Right lung (tissue), 10 donors: ENCODE measurements at places on chromosomes 4 and X. TPM values are rescaled to one million over a fixed set of nuclear protein-coding genes. Genes with fewer than 3 reads are reported as not detected.

- no peak for DNase-seq
These were observed 81.4 kb downstream of the HTRA3 start for GRCh38 chr4:8350841-8351461.

GRCh38 chrX:1327651-1328304, 8.8 kb upstream of the IL3RA start:
- DNase-seq, result no peak

DNA sequence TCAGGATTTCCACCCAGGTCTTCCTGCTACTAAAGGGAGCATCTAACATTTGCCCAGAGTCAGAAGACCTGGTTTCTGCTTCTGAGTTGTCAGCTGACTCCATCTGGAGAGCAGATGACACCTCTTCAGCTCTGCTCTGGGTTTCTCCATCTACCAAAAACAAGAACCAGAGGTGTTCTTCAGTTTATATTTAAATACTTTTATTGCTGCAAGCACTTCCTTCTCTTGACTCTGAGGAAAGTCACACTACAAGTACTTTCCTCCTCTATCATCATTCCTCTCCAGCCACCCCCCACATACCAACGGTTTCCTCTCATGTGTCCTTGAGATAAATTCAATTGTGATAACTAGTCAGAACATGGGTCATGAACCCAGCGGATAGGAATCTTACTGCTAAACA, 88.4 kb downstream of the PPP3CA start:
- DNase-seq, result no peak

TKTL1 gene
- 0.31 TPM for polyA plus RNA-seq

GRCh38 chr4:10462876-10463275, 5.7 kb upstream of the ZNF518B start:
- no peak for DNase-seq

- no peak for DNase-seq
These were observed 348.0 kb upstream of the POU3F4 start for GRCh38 chrX:83160096-83160495.

DCLK2 gene
- 9.6 TPM for polyA plus RNA-seq

NXF2 gene
- polyA plus RNA-seq, result not detected

- DNase-seq, result no peak
These were observed 1539.0 kb upstream of the IGFBP7 start for GRCh38 chr4:58649226-58649625.

FBXW7 gene
- polyA plus RNA-seq, result 34.1 TPM

- DNase-seq, result no peak
These were observed 19.7 kb downstream of the QDPR start for GRCh38 chr4:17492058-17492741.

GRCh38 chr4:181656748-181657147, 586.5 kb upstream of the TENM3 start:
- DNase-seq, result no peak

CXCL13 gene
- 0.66 TPM for polyA plus RNA-seq

BEND2 gene
- 0.06 TPM for polyA plus RNA-seq

- DNase-seq, result no peak
These were observed 71.1 kb downstream of the BMPR1B start for GRCh38 chr4:94828882-94829281.

KLKB1 gene
- 1.2 TPM for polyA plus RNA-seq

DNA sequence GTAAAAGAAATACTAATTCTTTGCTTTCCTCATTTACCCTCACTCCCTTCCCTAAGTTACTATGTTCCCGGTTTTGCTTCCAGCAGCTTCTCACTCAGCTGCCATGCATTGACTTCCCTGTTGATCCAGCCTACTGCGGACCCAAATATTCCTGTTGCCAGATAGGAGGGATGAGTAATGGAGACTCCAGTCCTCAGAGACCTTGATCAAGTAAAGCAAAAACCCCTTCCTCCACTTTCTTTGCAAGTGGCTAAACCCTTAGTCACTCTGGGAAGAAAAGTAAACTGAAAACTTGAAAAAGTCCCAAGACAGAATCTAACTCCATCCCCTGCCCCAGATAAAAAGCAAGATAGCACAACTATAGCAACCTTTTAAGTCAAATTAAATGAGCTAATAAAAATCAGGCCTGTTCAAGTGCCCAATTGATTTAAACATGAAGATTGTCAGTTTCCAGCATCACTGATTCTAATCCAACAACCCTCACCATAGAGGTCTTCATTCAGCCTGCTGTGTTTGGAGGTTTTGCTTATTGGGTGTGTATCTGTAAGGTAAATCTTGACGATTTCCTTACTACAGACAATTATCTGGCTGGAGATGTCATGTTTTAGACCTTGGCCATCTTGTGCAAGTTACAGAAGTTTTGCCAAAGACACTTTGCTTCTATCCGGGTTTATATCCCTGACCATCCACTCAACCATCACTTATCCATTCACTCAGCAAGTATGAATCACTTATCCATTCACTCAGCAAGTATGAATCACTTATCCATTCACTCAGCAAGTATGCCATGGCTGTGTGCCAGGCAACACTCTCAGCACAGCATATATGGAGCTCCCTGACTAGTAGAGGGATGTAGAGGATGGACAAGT, 17.6 kb downstream of the FGFBP1 start:
- DNase-seq, result no peak

SLC38A5 gene
- 43.4 TPM for polyA plus RNA-seq

PPA2 gene
- polyA plus RNA-seq, result 79.9 TPM

GRCh38 chr4:151324752-151325110, 674 bp downstream of the SH3D19 start:
- no peak for DNase-seq

- DNase-seq, result no peak
These were observed 38.0 kb downstream of the TRIM2 start for GRCh38 chr4:153241970-153242838.

NSG1 gene
- polyA plus RNA-seq, result 59.1 TPM

- DNase-seq, result peak; percentile 20
These were observed 25.8 kb downstream of the OTUD6A start for GRCh38 chrX:70087857-70088630.

DNA sequence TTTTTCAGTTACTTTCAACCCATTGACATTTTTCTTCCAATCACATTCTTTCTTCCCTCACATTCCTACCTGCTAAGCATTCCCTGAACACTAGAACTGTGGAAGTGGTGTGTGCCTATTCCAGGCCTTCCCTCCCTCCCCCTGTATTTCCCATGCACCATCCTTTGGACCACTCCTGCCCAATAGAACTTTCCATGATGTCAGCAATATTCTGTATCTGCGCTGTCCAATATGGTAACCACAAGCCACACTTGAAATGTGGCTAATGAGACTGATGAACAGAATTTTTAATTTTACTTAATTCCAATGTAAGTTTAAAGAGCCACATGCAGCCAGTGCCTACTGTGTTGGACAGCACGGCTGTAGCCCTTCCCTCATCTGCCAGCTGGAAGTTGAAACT, 57.5 kb downstream of the DCTD start:
- DNase-seq, result no peak

MAGEA12 gene
- polyA plus RNA-seq, result not detected

DNA sequence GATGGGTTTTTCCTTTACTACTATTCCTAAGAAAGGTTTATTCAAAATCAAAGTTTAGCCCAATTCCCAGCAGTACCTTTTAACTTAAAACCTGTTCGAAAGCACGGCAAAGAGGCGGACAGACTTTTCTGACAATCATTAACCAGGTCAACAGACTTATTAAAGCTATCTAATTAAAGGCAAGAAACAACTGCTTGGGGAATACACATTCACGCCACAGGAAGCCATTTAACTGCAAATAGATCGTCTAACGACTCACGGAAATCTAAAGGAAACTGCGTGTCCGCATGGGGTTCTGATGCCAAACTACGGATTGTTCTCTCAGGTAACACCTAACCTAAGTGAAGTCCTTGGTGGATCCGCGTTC, 663 bp upstream of the USP53 start:
- no peak for DNase-seq

- no peak for DNase-seq
These were observed 469.8 kb upstream of the CPEB2 start for GRCh38 chr4:14532436-14532835.

DNA sequence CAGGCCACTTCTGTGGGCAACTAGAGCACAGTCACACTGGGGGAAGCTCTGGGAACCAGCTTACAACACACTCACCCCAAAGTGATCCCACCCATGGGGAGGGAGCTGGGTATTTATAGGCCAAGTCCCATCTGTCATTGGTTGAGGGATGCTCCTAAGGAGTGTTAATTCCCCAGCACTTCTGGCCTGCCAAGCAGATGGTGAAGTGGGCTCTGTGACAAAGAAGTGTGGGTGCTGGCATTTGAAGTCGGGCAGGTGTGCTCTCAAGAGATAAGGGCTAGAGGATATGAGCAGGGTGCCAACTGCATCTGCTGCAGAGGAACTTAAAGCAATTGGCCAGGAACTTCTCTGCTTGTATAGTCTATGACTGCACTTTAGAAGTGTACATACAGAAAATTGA, 30.9 kb downstream of the PTCHD1 start:
- DNase-seq, result no peak

SLC9B1 gene
- 4.9 TPM for polyA plus RNA-seq

SERTM2 gene
- polyA plus RNA-seq, result 0.05 TPM

- DNase-seq, result no peak
These were observed 34.0 kb downstream of the LDOC1 start for GRCh38 chrX:141142946-141143345.

NDUFA1 gene
- polyA plus RNA-seq, result 85.9 TPM

- DNase-seq, result no peak
These were observed 1037.0 kb upstream of the SLIT2 start for GRCh38 chr4:19214591-19215186.

DNA sequence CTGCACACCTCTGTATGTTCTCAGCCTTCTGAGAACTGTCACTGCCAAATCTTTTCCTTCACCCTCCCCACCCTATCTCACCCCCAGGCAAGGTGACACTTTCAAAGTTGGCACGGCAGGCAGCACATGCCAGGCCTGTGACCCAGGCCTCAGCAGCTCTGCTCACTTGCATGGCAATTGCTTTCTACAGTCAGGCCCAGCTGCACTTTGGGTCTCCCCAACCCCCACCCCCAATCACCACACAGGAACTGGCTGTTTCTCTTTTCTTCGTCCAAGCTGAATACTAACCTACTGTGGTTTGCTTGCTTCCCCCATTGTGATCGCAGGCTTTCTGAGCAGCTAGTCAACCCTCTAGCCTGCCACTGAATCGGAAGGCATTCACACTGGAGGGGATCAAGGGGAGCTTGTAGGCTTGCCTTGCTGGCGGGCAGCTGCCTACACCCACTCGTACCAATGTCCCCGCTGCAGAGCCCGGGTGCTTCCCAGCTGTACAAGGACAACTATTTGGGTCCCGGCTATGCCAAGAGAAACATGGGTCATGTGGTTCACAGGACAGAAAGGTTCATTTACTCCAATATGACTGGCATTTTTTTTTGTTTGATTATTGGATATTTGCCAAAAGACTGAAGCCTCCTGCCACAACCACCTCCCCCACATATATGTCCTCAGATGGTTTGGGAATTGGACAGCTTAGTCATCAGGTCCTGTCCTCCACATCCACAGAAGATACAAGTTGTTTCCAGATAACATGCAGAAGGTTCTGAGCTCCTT, 28.1 kb downstream of the SLC25A43 start:
- DNase-seq, result no peak

PABPC4L gene
- 18.7 TPM for polyA plus RNA-seq

DNA sequence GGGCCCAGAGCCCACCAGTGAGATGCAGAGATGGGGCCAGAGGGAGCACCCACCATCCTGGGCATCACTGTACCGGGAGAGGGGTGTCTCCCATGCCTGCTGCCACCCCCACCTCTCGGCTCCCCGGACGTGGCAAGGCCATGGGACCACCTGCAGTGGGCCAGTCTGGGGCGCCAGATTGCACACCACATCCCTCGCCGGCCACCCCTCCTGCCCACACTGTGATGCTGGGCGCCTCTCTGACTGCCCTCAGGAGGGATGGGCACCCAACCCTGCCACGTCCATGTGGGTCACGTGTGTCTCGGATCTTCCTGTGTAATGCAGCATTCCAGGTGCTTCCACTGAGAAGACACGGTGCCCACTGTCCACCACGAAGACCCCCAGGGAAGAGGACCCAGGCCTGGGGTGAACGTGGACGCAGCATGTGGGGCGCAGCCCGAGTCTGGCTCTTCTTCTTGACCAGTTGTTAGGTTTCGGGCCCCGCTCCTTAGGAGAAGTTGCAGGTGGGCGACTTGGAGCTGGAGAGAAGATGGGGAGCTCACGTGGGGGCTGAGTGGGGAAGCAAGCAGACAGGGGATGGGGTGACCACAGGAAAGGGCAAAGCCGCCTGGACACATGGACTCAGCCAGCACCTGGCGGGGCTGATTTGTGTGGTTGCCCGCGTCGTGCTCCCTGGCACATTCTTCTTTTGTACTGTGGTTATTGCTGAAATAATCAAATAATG, 47.7 kb downstream of the ZFYVE28 start:
- DNase-seq, result no peak

VCX gene
- not detected for polyA plus RNA-seq

ZMAT1 gene
- polyA plus RNA-seq, result 32.0 TPM

SYTL4 gene
- 10.5 TPM for polyA plus RNA-seq

DNA sequence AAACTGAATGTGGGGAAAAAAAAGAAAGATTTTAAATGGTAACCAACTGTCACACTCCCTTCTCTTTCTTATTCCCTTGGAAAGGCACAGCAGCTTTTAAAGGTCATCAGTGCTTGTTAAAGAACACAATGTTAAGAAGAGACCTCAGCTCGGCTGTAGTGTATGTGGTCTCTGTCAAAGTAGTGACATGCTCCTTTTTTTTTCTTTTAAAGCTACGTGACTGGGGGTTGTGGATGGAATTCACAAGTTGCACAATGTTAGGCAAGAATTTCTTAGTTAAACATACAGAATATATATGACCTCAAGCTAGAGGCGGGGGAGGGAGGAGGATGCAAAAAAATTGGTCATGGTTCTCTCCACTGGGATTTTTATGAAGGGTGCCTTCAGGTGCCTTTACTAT, 45.6 kb downstream of the OCRL start:
- DNase-seq, result no peak

DNA sequence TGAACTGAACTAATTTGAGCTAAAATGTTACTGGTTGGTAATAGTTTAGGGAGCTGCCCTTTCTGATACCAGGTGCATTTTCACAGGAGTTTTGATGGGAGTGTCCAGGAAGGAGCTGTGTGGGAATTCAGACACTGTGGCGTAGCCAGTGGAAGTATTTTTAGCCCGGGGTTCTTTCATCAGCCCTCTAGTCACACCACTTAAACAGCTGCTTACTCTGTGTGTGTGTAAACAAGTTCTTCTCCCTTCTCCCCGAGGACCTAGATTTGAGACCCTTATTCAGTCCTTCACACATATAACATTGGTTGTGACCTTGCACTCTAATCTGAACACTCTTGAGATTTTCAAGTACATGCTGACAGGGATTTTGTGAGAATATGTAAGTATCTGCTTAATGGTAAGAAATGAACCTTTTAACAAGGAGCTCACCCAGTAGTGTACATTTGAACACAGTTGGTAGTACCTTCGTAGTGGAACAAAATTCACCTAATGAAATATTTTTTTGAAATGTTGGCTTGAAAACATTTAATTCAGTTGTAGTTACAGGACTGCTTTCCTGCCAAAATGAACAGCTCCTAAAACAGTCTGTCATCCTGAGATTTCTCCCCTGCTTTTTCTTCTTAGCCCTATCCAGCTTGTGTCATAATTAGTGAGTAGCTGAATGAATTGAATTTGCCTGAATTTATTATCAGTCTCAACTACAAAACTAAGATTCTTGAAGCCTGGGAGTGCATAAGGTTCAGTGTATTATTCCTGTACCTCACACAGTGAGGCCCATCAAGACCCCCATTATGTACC, 61.8 kb downstream of the BMPR1B start:
- no peak for DNase-seq
